PC-9 (cell line): ENCODE measurements at places on chromosomes 4 and X.

DNA sequence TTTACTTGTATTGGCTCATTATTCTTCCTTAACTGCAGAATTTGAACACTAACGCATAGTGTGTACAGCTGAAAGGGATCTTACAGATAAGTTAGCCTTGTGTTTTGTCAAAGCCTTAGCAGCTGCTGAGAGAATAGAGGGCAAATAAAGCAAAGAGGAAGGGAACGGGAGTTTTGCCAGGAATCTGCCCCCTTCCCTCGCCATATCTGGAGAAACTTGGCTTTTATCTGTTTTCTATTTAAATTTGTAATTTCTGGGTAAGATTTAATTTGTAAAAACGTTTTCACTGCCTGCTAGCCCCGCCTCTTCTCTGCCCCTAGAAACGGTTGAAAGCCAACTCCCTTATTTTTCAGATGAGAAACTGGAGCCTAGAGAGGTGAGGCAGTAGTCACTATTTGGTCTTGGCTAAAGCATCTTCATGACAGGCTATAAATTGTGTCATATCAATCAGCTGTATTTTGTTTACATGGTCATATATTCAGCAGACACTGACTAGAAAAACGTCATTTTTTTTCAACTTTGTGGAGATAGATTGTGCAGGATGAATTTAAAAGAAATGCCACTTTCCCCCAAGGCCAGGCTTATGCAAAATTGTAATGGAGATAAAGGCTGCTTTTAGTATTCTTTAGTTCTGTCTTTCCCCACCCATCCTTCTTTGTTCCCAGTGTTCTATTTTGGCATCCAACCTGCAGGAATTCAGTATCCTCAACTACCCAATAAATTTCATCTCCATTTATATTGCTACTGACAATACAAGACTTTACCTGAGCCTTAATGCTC is 319.4 kb downstream of the SH2D1A start:
- no peak for DNase-seq
- no peaks in the 10 kb centered on the region for H3K4me1 ChIP-seq
- H3K4me3 ChIP-seq, result no peak overlapping the region

GRCh38 chr4:153904011-153904410 is 115.1 kb upstream of the SFRP2 start:
- no peaks in the 10 kb centered on the region for H3K36me3 ChIP-seq
- no peaks in the 10 kb centered on the region for H3K27me3 ChIP-seq
- H3K4me3 ChIP-seq, result no peak overlapping the region
- no peak for DNase-seq

GRCh38 chr4:88757067-88757466 is 59.4 kb upstream of the NAP1L5 start:
- no peaks in the 10 kb centered on the region for H3K27me3 ChIP-seq
- no peak for DNase-seq
- peaks cover 9% of the 10 kb centered on the region; the same call in 1 of the 2 replicates for H3K4me1 ChIP-seq
- no peaks in the 10 kb centered on the region for H3K36me3 ChIP-seq
- H3K4me3 ChIP-seq, result no peak overlapping the region
- H3K27ac ChIP-seq, result no peak overlapping the region

GRCh38 chr4:47855350-47855749 is 17.5 kb upstream of the CORIN start:
- H3K36me3 ChIP-seq, result peaks cover 28% of the 10 kb centered on the region
- H3K4me1 ChIP-seq, result no peaks in the 10 kb centered on the region
- no peak overlapping the region for H3K4me3 ChIP-seq
- no peaks in the 10 kb centered on the region for H3K27me3 ChIP-seq

DNA sequence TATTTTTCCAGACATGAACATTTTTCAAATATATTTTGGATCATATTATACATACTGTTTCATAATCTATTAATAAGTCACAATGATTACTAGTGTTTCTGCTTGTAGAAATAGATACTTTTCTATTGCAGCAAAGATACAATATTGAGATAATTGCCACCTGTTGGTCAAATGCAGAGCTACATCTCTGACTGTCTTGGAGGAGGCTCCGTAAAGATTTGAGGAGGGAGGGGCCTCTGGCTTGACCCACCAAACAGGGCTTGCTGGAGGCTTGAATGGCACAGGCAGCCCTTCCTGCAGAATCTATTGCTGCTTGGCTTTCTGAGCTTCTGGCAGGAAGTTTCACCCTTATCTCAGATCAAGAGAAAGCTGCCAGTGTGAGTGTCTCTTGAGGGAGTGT is 99.3 kb upstream of the ARMCX2 start:
- H3K27me3 ChIP-seq, result no peaks in the 10 kb centered on the region
- no peak overlapping the region for H3K4me3 ChIP-seq
- no peak for DNase-seq
- H3K36me3 ChIP-seq, result no peaks in the 10 kb centered on the region

- 0 out of 2 replicates have a peak overlapping the region, but pooled peaks have one; percentile 19 for H3K27ac ChIP-seq
- DNase-seq, result no peak
- H3K4me3 ChIP-seq, result no peak overlapping the region
- no peaks in the 10 kb centered on the region for H3K36me3 ChIP-seq
- H3K4me1 ChIP-seq, result peaks cover 40% of the 10 kb centered on the region
Observed at GRCh38 chrX:53266914-53267313, 14.5 kb downstream of the IQSEC2 start.

DNA sequence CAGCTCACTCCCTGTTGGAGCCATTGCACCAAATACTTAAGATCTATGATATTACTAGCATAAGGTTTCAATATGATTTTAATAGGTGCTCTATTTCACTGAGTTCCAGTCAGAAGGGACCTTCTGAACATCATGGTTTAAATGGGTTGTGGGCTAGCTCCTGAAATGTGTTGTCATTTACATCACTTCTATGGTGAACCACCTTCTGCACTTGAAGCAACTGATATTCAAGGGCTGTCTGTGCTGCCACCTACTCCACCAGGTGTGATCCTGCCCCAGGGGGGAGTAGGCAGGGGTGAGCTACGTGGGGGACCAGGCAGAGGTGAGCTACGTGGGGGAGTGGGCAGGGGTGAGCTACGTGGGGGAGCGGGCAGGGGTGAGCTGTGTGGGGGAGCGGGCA is 35.2 kb downstream of the RNF175 start:
- no peak overlapping the region for H3K27ac ChIP-seq
- H3K27me3 ChIP-seq, result no peaks in the 10 kb centered on the region
- no peaks in the 10 kb centered on the region for H3K36me3 ChIP-seq
- H3K4me3 ChIP-seq, result no peak overlapping the region
- H3K4me1 ChIP-seq, result no peaks in the 10 kb centered on the region
- DNase-seq, result no peak

GRCh38 chrX:3711331-3711917 is 2.0 kb downstream of the PRKX start:
- no peak overlapping the region for H3K27ac ChIP-seq
- peaks cover 12% of the 10 kb centered on the region; the same call in 1 of the 2 replicates for H3K4me1 ChIP-seq
- H3K4me3 ChIP-seq, result no peak overlapping the region
- H3K36me3 ChIP-seq, result no peaks in the 10 kb centered on the region

GRCh38 chrX:17453788-17454187 is 78.8 kb downstream of the NHS start:
- H3K36me3 ChIP-seq, result no peaks in the 10 kb centered on the region
- H3K4me3 ChIP-seq, result no peak overlapping the region
- no peak for DNase-seq

GRCh38 chr4:158176108-158176507 is 3.3 kb upstream of the GASK1B start:
- H3K36me3 ChIP-seq, result no peaks in the 10 kb centered on the region
- H3K27ac ChIP-seq, result peak overlapping the region; percentile 34
- H3K27me3 ChIP-seq, result no peaks in the 10 kb centered on the region
- H3K4me1 ChIP-seq, result peaks cover 30% of the 10 kb centered on the region
- peak; percentile 76 for DNase-seq
- no peak overlapping the region for H3K4me3 ChIP-seq

DNA sequence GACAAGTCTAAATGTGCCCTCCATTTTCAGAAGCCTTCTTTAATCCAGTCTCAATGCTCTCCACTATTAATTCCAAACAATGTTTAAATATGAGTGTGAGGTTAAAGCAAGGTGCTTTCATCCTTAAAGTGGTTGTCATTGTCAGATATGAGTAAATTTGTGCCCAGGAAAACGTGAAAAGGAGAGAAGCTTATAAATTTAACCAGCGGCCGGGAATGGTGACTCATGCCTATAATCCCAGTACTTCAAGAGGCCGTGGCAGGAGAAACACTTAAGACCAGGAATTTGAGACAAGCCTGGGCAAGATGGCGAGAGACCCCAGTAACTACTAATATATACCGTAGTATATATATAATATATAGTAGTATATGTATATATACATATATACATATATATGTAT is 270.0 kb downstream of the ARHGAP24 start:
- no peak for DNase-seq
- no peaks in the 10 kb centered on the region for H3K27me3 ChIP-seq
- H3K4me1 ChIP-seq, result no peaks in the 10 kb centered on the region
- no peaks in the 10 kb centered on the region for H3K36me3 ChIP-seq
- H3K27ac ChIP-seq, result no peak overlapping the region
- H3K4me3 ChIP-seq, result no peak overlapping the region

- no peak overlapping the region for H3K4me3 ChIP-seq
- no peak overlapping the region for H3K27ac ChIP-seq
- H3K27me3 ChIP-seq, result no peaks in the 10 kb centered on the region
- no peak for DNase-seq
Observed at GRCh38 chr4:40201898-40202297, 5.1 kb downstream of the RHOH start.

DNA sequence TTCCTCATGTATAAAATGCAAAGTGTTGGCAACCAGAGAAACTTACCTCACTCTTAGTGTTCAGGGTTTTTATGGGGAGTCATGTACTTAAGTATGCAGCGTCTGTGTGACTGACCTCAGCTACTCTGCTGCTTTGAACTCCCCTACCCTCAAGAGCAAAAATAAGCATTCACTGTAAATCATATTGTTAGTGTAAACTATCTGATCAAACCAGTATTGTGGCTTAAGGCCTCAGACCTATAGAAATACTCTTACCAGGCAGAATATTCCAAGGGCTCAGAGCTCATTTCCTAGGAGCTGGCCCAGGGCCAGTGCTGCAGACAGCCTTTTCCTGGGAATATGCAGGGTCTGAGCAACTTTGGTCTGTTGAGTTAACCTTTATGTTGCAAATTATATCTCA is 453.1 kb downstream of the CCSER1 start:
- no peak for DNase-seq
- H3K27me3 ChIP-seq, result no peaks in the 10 kb centered on the region

GRCh38 chr4:12689457-12689856 is 794.7 kb downstream of the RAB28 start:
- no peaks in the 10 kb centered on the region for H3K27me3 ChIP-seq
- no peak overlapping the region for H3K4me3 ChIP-seq
- no peak for DNase-seq

DNA sequence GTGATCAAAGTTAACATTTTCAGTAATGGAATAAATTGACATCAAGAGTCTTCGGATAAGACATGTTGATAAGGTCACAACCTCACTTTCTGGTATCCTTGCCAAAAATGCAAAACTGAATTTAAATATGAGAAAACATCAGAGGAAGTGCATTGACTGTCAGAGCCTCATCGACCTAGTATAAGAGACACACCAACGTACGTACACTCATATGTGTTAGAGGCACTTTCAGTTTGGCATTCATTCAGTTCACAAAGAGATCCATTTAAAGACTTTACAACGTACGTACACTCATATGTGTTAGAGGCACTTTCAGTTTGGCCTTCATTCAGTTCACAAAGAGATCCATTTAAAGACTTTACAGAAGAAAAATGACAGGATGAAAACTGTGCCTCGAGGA is 280.3 kb downstream of the INPP4B start:
- H3K4me1 ChIP-seq, result no peaks in the 10 kb centered on the region
- H3K4me3 ChIP-seq, result no peak overlapping the region
- no peak overlapping the region for H3K27ac ChIP-seq
- no peak for DNase-seq
- no peaks in the 10 kb centered on the region for H3K27me3 ChIP-seq

DNA sequence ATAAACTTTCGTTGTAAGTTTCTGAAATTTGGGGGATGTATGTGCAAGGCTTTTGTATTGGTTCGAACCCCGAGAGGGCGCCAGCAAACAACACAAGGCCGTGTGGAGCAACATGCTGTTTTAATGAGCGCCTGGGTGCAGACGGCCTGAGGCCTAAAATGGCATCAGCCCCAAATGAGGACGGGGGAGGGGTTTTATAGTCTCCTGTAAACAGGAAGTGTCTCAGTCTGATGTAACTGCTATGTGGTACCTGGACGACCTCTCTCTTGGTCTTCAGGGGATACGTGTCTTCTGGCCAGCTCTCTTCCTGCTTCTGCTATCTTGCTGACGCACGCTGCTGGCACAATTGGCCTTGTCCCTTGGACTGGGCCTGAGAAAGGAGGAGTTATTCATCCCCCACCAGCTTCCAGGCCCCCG is 1348.0 kb downstream of the ADGRL3 start:
- H3K36me3 ChIP-seq, result no peaks in the 10 kb centered on the region
- no peaks in the 10 kb centered on the region for H3K27me3 ChIP-seq
- no peak for DNase-seq
- no peak overlapping the region for H3K4me3 ChIP-seq
- no peak overlapping the region for H3K27ac ChIP-seq

- H3K4me1 ChIP-seq, result no peaks in the 10 kb centered on the region
- DNase-seq, result no peak
- no peak overlapping the region for H3K4me3 ChIP-seq
- no peaks in the 10 kb centered on the region for H3K27me3 ChIP-seq
Observed at GRCh38 chr4:159137176-159137575, 34.3 kb downstream of the RAPGEF2 start.
